Renal cortical epithelial cell (primary cell): ENCODE measurements at places on chromosomes 6 and 20. TPM values are rescaled to one million over a fixed set of nuclear protein-coding genes. Genes with fewer than 3 reads are reported as not detected.

SYCP2 gene
- total RNA-seq = 2.4 and 6.1 TPM in 2 replicates

SCGN gene
- total RNA-seq = 0.20 TPM in 1 of 2 replicates, not detected in the other

KIAA0408 gene
- 1.0 and 4.4 TPM in 2 replicates for total RNA-seq

C2 gene
- total RNA-seq = 1.7 TPM in 1 of 2 replicates, not detected in the other

LST1 gene
- total RNA-seq = not detected in 2 replicates

DDO gene
- total RNA-seq = 4.8 and 7.3 TPM in 2 replicates

SCRT2 gene
- not detected in 2 replicates for total RNA-seq

C6orf52 gene
- total RNA-seq = 1.4 TPM in 1 of 2 replicates, not detected in the other
